Stimulated activated CD8-positive, alpha-beta memory T cell treated with anti-CD3 and anti-CD28 coated beads, Interleukin-4, amount 100 ng/mL, for 1 hour (primary cell): ENCODE measurements at places on chromosomes 7 and 10.

DNA sequence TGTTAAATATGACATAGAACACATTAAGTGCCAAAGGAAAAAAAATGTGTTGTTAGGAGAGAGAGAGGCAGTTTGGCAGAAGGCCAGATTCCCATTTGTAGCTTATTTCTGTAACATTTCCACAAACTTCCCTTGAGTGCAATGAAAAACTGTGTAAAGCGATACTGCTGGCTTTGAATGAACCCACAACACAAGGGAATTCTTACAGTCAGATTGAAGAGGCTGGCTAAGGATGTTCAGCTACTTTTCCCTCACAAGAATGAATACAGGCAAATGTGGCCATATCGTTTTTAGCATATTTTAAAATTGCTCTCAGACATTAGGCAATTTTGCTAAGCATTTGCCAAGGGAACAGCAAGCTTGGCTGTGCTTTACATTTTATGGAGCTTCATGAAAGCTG, 614.1 kb upstream of the FZD8 start:
- no peak for DNase-seq

DNA sequence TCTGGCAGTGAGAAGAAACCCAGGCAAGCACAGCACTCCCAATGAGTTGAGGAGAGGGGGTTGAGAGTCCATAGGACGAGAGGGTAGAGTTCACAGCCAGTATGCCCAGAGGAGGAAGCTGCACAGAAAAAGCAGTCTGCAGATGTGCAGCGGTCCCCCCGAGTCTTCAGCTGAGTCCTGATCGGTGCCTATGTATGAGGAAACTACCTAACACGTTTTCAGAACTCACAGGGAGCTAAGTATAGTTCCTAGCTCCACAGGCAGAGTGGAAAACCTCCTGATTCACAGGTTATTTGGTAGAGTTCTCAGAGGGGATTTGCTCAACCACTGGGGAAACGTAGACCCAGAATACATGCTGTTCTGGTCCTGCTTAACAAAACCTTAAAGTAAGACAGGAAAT, 271.3 kb upstream of the CNTNAP2 start:
- no peak for DNase-seq

DNA sequence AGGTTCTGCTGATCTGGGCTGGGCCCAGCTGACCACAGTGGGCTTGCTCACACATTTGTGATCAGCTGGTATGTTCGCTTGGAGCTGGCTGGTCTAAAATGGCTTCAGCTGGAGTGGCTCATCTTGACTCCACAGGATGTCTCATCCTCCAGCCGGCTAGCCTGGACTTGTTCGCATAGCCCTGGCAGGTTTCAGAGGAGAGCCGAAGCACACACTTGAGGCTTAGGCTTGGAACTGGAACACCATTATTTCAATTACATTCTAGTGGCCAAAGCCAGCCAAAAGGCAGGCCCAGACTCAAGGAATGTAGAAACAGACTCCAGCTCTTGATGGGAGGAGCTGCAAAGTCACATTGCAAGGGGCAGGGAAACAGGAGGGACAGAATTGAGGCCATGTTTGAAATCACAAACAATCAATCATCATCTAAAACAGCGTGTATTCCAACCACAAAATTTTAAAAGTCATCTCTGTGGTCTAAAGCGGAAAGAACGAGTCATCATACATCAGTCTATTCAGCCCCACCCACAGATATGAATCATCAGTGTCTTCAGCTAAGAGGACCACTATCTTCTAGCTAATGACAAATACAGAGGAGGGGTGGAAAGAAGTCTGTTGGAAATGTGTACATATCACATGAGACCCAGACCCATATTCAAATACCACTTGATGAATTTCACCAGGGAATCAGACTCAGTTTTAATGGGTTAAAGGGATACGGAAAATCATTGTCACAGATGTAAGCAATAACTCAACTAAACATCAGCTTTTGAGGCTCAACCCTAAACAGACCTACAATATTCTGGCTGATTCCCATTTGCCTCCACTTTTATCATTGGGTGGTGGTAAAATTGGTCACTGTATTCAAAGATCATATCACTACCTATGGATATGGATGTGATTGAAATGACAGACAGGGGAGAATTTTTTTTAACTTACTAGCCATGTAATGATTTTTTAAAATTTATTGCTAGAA, 139.0 kb upstream of the MKLN1 start:
- DNase-seq: peak; percentile 22

DNA sequence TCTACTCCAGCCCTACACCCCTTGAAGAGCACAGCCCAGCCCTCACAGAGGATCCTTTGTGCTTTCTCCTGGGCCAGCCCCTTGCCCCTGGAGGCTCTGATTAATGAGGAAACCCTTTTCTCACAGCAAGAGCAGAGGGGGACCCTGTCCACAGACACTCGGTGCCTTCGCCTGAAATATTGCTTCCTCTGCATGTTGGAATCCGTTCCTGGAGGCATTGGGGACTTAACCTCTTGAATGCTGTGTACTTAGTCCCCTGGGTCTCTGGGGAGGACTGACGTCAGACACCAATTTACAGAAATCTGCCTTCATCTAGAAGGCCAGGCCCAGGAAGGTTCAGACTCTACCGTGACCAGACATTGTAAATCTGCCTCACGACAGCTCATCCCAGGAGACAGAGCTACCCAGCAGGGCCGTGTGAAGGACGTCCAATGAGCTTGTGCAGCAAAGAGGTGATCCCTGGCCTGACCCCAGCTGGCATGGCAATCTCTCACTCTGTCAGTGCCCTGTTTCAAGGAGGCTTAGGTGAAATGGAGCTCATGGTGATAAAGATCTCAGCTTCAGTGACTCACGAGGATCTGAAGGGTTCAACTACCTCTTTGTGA, 8.1 kb upstream of the TMEM72 start:
- DNase-seq: no peak

GRCh38 chr7:11665357-11665756, 166.6 kb downstream of the THSD7A start:
- no peak for DNase-seq

- no peak for DNase-seq
Measured at GRCh38 chr10:6737080-6737641, 157.1 kb upstream of the PRKCQ start.

DNA sequence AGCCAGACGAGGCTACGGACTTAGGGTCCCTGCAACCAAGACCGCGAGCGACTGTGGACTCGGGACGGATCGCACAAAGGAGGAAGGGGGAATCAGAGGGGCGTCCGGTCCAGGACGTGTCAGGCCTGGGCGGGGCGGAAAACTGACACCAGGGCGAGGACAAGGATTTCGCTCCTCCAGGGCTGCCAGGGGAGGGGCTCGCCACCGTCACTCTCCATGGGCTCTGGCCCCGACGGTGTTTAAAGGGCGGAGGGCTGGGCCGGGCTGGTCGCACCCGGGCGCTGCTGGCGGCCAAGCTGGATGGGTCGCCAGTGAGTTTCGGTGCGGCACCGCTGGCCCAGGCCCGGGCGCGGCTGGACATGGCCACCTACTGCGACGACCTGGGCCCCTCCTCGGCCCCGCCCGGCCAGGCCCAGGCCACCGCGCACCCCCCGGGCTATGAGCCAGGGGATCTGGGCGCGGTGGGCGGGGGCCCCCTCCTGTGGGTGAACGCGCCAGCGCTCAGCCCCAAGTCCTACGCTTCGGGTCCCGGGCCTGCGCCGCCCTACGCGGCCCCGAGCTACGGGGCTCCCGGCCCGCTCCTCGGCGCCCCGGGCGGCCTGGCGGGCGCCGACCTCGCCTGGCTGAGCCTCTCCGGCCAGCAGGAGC, at the start of gene FOXI2:
Gene FOXI2 (plus strand): TSS at position 271 of the 648 bp plus-strand sequence. CDS start 89 bp downstream, at position 360.
- DNase-seq: no peak

DNA sequence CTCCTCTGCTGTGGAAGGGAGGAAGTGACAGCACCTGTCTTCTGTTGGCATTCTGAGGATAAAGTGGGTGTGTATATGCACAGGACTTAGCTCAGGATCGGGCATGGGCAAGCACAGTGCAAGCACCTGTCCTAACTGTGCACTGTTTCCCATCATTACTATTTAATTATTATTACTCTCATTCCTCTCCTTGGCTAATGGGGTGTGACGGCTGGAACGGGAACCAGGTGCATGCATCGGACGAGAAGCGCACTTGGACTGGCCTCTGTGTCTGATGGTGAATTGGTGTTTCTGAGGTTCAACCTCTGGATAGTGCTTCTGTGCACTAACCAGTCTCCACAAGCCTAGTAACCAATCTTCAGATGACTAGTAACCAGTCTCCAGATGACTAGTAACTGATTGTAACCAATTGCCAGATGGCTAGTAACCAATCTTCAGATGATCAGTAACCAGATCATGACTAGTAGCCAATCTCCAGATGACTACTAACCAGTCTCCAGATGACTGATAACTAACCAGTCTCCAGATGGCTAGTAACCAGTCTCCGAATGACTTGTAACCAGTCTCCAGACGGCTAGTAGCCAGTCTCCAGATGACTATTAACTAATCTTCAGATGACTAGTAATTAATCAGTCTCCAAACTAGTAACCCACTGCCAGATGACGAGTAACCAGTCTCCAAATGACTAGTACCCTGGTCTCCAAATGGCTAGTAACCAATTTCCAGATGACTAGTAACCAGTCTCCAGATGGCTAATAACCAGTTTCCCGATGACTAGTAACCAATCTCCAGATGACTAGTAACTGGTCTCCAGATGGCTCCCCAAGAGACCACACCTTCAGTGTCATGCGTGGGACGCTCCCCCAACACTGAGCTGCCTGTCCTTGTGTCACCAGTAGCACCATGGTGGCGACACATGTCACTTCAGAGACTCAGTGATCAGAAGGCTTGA, 85.8 kb downstream of the PAXIP1 start:
- DNase-seq: no peak

DNA sequence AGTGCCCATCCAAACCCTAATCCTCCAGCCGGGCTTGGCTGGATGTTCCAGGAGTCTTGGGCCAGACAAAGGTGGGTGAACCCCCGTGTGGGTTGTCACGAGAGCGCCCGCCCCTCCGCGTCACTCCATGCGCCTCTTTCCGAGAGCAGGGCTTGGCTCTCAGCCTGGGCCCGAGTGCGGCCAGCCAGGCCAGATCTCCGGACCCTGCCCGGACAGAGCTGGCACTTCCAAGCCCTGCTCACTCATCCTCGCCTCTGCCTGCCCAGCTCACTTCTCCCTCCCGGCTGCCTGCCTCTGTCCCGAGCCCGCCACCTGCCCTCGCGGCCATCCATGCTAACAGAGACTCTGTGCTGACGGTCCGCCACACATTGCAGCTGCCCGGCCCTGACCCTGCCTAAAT, 34.6 kb downstream of the AGAP3 start:
- DNase-seq: no peak

DNA sequence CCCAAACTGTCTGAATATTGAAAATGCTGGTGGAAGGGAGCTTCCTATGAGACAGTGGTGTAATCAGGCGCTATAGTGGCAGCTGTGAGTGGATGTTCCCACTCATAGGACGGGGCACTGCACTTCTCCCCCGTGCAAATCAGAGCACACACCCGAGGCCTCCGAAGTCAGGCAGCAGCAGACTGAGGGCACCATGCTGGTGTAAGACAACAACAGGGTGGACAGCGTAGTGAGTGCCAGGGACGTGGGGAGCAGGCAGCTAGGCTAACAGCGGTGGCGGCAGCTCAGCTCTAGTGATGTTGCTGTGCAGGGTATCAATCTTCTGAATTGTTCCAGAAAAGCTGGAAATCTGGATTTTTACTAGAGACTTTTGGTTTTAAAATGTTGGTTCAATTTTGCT, 19.2 kb downstream of the C10orf53 start:
- no peak for DNase-seq

DNA sequence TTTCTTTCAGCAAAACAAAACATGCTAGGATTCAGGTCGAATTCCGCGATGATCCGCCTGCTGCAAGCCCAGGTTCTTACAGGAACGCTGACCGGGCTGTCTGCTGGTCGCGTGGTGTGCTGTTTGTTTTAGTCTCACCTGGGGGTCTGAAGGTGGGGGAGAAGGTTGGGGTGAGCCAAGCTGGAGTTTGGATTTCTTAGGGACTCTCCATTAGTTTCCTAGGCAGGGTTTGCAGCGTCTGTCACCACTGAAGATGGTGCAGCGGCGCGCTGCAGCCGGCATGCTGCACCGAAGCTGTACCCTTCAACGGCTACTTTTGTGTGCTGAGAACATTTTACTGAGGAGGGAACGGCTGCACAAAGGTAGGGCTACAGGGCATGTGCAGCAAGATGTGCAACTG, 48.7 kb downstream of the GCC1 start:
- no peak for DNase-seq

DNA sequence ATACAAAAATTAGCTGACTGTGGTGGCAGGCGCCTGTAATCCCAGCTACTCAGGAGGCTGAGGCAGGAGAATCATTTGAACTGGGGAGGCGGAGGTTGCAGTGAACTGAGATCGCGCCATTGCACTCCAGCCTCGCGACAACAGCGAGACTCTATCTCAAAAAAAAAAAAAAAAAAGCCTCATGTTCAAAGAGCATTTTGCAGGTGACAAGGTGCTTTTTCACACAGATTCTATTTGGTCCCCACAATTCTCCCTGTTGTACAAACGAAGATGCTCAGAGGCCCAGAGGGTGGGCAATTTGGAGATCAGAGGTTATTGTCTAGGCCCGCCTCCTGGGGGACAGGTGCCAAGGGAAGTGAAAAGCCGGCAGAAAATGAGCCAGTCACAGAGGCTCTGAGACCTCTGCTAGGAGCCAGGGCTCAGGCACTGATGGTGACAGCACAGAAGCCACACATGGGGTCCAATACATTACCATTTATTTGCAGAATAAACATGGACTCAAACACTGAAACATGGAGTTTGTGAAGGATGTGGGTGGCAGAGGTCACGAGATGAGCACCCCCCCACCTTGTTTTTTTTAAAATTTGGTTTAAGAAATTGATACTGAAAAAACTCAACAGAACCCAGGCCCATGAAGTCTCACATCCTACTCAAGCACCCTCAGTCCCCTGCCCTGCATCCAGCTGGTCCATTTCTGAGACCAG, 882 bp upstream of the GAL3ST4 start:
- DNase-seq: no peak

DNA sequence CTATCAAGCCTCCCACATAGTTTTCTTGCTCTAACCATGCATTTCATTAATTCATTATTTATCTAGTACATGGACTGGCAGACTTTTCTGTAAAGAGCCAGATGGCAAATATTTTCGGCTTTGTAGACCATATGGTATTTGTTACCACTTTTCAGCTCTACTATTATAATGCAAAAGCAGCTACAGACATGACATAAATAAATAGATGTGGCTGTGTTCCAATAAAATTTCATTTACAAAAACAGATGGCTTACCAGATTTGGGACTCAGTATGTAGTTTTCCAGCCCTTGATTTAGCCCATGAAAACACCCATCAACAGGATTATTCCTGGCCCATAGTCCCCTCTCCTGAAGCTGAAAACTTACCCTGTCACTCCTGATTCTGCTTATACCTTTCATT, 32.1 kb downstream of the PLCE1 start:
- no peak for DNase-seq

DNA sequence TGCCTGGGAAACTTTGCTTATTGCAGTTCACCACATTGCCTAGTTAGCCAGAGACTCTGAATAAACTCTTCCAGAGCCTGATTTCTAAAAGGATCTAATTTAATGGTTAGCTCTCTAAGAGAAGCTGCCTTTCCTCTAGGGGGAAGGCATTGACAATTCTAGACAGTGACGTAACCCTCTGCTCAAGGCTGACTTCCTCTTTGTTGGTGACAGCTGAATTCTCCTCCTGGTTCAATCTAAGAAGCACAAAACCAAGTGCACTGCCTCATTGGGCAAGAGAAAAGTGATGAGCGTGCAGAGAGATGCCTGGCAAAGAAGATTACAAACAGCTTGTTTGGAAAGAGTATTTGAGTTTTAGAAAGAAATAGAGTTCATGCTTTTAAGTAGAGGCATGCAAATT, 102.7 kb downstream of the MACC1 start:
- DNase-seq: no peak

GRCh38 chr7:22709857-22710256, 17.1 kb upstream of the IL6 start:
- DNase-seq: no peak
